ENCODE measurements at places on chromosomes 3 and 15. TPM values are rescaled to one million over a fixed set of nuclear protein-coding genes. Genes with fewer than 3 reads are reported as not detected.

ASB14 gene
- total RNA-seq = not detected

DNA sequence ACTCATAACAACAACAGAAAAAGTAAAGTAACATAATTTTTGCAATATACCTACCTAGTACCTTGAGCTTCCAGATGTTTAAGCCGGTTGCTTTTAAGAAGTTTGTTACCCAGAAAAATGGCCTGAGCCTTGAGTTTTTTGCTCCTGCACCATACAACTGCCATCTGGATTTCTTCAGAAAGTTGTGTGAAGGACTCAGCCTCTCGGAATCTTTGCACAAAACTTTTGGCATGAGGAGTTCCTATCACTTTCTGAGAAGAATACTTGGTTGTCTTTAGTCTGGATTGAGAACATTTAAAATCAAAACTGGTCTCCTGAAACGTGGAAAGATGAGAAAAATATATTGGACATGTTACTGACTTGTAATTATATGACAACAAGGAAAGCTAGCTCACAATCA, 17.3 kb downstream of the GTPBP8 start:
- no peak for DNase-seq

DNA sequence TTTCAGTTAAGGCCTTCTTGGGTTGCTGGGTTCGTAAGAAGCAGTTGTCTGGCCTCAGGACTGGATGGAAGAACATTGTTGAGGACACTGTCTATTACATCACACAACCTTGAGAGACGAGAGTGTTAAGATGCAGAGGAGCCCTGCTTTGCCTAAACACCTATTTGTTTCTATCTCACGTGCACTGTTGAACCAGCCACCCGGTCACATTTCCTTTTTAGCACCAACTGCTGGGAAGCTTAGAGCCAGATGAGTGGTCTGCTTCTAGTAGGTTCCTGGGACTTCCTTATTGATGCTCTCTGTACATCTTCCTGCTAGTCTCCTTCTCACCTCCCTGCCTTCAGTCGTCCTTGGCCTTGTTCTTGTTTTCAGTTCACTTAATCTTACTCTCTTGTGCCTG, 22.3 kb downstream of the CAND2 start:
- no peak for DNase-seq

- no peak for DNase-seq
Measured at GRCh38 chr3:108698461-108698860, 58.7 kb downstream of the RETNLB start.

NR1I2 gene
- total RNA-seq = 0.26 TPM

GOLGA6A gene
- not detected for total RNA-seq

- DNase-seq = no peak
Measured at GRCh38 chr3:44039006-44039405, 202.7 kb upstream of the TOPAZ1 start.

DNA sequence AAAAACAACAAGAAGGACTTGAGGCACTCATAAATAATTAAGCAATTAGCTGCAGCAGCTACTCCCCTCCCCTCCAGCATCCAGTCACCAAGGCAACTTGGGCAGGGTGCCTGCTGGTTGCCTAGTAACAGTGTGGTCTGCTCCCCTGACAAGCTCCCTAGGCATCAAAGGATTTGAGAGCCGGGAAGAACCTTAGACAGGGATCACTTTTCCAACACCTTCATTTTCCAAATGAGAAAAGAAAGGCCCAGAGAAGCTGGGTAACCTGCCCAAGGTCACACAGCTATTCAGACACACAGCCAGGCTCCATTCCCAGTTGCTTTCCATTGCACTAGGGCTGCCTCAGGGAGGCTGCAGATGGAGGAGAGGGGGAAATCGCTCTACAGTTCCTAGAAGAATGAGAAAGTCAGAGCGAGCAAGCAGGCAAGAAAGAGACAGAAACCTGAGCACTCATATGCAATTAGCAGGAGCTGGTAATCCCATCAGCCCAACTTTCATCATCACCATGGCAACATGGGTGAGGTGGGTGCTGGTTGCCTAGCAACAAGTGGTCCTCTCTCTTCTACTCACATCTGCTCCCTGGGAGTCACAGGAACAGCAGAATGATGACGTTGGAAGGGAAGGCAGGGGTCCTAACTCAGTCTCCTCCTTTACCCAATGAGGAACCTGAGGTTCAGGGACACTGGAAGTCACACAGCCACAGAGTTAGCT, 3.6 kb upstream of the EIF4E3 start:
- DNase-seq = no peak

GRCh38 chr3:30646181-30646876, 39.9 kb downstream of the TGFBR2 start:
- no peak for DNase-seq
